Tibial nerve (tissue), 4 donors: ENCODE measurements at places on chromosomes 4 and X.

GRCh38 chrX:13081395-13082205 lies 37.2 kb upstream of the FAM9C start:
- no peak for DNase-seq

GRCh38 chrX:16836371-16836770 lies 33.8 kb downstream of the RBBP7 start:
- DNase-seq, result no peak

DNA sequence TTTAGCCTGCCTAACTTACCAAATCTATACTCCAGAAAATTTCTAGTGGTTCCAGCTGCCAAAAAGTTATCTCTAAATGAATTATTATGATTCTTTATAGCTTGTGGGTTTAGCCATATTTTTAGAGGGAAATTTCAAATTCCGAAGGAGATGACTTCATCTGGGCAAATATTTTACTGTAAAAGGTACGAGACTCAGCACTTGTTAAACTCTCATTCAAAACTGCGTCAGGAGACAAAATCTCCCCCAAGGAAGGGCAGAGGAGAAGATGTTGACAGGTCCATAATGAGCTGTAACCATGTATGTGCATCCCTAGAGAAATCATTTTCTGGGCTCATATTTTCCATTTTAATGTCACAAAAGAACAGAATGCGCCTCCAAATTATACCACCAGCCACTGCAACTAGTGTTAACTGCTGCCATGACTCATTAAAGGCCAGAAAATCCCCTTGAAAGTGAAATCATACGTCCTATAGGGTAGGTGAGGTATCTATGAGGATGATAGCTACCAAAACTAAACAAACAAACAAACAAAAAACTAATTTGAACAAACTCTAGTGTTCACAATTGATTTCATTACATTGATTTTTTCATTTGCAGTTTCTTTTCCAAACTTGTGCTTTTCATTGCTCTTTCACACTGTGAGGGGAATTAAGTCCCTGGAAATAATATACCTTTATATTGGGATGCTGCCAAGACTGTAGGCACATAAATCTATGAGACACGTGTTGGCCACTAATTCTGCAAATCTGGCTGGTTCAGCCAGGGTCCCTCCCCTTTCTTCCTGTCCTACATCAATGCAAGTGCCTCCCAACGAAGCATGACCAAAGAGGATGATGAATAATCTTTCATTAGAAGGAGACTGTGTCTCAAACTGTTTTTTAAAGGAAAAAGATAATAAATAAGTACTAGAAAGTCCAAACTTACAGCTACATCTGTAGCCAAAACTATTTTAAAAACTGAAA lies 85.8 kb downstream of the ARHGAP6 start:
- no peak for DNase-seq

GRCh38 chrX:18934708-18935107 lies 49.2 kb downstream of the PHKA2 start:
- DNase-seq, result no peak

DNA sequence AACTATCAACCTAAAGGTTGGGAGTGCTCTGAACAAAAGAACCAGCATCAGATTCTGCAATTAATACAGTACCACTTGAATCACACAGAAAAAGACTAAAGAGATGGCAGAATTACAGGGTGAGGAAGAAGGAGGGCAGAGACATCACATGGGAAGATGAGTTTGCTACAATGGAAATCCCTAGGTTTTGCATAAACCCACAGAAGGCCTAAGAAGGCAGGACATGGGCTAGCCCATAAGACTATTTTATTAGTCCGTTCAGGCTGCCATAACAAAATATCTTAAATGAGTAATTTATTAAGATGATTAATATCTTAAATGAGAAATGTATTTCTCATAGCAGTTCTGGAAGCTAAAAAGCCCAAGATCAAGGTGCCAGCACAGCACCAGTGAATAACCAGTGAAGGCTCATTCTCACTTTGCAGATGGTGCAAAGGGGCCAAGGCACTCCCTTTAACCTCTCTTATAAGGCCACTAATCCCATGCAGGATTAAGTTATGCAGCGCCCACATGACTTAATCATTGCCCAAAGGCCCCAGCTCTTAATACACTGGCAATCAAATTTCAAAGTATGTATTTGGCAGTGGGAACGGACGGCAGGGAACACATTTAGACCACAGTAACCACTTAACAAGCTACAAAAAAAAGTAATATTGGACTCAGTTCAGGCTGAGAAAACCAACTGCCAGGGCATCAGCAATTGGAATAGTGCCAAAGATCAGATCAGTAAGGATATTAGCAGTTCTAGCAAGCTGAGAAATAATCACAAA lies 47.6 kb upstream of the NEUROG2 start:
- DNase-seq, result no peak

GRCh38 chrX:108640817-108641216 lies 95.5 kb downstream of the IRS4 start:
- DNase-seq, result no peak

DNA sequence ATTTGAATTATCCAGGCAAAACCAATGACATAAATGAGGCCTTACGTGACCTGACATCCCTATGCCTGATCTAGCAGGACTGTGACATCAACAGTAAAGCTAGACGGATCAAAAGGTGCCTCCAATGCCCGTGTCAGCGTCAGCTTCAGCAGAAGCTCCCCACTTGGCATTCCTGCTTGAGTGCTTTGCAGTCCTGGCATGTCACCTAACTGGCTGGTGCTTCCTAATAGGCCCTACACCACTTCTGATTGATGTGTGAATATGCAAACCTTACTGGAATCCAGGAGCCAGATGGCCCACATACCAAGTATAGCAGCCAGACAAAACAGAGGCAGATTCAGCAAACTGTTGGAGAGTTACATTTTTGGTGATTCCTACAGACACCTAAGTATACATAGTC lies 224.2 kb downstream of the DMD start:
- no peak for DNase-seq

- DNase-seq, result no peak
Measured at GRCh38 chr4:10283761-10284160, 167.2 kb upstream of the WDR1 start.

DNA sequence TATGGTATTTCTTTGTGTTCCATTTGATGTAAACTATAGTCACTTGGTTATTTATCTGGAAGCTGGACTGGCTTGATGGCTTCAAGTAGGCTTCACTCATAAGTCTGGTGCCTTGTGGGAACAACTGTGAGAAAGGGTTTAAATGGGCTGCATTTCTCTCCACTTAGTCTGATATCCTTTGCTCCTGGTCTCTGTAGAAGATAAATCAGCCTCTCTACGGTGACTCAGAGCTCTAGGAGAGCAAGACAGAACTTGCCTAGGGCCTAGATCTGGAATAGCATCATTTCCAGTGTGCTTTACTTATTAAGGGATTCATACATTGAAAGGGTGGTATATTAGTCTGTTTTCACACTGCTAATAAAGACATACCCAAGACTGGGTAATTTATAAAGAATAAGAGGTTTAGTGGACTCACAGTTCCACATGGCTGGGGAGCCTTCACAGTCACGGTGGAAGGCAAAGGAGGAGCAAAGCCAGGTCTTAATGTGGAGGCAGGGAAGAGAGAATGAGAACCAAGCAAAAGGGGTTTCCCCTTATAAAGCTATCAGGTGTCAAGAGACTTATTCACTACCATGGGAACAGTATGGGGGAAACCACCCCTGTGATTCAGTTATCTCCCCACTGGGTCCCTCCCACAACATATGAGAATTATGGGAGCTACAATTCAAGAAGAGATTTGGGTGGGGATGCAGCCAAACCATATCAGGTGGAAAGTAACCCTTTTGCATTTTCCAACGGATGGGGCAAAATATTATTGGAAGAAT lies 1746.4 kb upstream of the PCDH7 start:
- DNase-seq, result no peak

DNA sequence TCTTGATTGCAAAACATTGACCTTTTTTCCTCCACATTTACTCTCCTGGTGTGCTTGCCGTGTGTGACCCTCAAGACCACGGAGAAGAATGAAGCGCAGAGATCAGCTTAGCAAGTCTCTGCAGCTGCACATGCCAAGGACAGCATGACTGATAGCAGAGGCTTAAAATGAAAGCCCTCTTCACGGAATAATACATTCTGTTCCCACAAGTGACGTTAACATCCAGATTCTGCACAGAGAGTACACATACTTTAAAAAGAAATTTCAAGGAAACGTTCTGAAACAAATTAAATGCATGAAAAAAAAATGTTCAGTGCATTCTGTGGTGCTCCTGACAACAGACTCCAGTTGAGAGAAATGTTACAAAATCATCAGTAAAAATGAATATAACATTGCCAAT lies 60.9 kb downstream of the SLC7A11 start:
- peak; percentile 21 for DNase-seq

- DNase-seq, result no peak
Measured at GRCh38 chrX:7220121-7220520, 72.2 kb upstream of the PUDP start.

GRCh38 chr4:7315935-7316334 lies 118.8 kb downstream of the PSAPL1 start:
- DNase-seq, result no peak

- no peak for DNase-seq
Measured at GRCh38 chr4:56537147-56537546, 31.6 kb downstream of the ARL9 start.

DNA sequence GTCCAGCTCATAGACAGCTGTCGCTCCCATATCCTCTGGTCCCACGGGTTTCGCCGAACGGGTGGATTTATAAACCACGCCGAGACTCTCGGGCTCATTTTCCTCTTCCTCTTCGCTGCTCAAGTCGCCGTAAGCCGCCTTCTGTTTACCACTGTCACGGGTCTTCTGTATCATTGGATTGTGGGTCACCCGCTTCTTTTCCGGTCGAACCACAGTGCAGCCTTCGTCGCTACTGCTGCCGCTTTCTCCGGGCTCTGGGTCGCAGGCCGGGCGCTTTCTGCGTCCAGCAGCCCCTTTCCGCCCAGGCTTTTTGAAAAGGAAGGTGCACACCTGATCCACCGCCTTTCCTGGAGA lies 311 bp downstream of the RNF113A start:
- no peak for DNase-seq

GRCh38 chrX:1351981-1352714 lies 15.6 kb downstream of the IL3RA start:
- no peak for DNase-seq

DNA sequence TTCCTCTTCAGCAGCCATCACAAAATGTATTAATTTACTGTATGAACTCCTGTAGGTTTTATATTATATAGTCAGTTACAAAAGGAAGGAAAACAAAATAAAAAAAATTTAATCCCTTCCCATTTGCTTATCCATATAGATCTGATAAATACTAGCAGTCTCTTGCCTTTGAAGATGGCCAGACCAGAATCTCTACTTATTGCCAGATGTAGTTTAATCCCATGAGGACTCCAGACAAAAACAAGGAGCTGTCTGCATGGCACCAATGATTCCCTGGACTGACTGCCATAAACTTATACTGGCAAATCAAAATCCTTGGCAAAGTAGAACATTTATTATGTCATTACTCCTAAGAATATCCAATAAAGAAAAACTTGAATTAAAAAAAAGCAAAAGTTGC lies 223.3 kb upstream of the MAB21L2 start:
- DNase-seq, result no peak

DNA sequence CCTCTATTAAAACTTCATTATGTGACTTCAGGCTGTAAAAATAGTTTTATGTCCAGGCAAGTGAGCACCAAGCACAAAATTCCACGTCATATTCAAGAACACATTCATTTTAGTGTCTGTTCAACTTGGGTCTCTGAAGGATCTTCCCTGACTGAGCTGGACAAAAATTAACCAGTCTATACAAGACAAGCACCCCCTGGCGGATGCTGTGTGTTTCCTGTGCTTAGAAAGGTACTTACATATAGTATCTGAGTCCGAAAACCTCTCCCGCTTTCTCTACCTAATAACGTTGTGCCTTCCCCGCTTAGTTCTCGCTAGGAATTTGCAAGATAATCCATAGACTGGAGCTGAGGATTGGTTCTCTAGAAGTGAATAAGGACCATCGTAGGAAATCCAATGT lies 2214.5 kb upstream of the TENM3 start:
- no peak for DNase-seq
